Spinal cord (tissue), 10 donors: ENCODE measurements at places on chromosomes 6 and 20.

DNA sequence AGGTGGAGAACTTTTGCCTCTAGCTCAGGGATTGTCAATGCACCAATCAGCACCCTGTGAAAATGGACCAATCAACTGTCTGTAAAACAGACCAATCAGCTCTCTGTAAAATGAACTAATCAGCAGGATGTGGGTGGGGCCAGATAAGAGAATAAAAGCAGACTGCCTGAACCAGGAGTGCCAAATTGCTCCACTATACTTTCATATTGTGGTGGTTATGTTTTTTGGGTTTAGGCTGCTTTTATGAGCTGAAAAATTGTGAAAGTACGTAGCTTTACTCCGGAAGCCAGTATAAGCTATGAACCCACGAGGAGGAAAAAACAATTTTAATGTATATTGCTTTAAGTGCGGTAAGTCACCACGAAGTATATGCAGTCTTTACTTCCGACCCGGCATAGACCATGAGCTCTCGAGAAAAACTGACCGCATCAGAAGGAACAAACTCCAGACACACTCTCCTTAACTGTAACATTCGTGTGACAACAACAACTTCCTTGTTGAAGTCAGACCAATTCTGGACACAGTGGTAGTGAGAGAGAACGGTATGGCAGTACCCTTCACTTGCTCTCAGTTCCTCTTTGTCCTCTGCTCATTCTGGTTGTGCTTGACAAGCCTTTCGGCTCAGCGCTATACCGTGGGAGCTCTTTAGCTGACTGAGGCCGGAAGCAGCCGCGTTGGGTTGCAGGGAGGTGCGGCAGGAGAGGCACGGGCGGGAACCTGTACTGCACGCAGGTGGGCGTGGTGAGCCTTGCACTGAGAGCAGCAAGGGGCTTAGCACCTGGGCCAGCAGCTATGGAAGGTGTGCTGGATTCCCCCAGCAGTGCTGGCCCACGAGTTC, 81.9 kb upstream of the E2F3 start:
- no peak for DNase-seq

DNA sequence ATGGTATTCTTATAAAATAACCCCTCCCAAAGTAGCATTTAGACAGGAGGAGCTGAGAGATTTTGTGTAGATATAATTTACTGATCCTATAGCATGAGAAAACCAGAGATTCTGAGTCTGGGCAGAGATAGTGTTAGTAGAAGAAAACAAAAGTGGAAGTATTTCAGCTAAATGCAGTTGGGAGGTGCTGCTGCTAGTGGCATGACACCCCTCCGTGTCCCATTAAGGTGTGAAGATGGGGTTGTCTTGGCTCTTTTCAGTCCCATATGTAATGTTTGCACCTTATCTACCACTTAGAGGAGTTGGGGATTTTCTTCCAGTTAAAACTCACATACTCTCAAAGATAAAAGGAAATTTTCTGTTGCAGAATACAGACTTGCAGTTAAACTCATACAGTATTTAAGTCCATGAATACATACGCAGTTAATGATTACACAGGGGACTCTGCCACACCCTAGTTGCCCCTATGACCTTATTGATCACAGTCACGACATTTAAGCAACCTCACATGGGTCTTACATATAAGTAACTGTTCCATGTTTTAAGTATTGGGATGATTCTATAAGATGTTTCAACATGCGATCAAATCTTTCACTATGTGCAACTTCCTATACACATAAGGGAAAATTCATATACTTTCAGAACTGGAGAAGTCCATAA, 11.5 kb downstream of the TAAR2 start:
- DNase-seq: no peak

DNA sequence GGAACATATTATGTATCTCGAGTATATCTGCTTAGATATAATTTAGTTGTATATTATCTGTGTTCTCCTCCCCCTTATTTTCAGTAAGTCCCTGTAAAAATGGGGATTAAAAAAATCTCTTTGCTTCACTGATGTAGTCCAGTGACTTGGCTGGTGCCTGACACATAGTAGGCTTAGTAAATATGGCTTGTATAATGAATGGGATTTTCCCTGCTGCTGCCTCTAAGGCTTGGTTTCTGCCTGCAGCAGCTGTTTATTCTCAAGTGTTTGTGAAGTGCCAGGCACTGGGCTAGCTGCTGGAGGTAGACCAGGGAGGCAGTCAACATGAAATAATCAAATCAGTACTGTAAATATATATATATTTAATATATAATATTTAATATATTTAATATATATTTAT, 1.6 kb upstream of the ZFP64 start:
- DNase-seq: no peak

DNA sequence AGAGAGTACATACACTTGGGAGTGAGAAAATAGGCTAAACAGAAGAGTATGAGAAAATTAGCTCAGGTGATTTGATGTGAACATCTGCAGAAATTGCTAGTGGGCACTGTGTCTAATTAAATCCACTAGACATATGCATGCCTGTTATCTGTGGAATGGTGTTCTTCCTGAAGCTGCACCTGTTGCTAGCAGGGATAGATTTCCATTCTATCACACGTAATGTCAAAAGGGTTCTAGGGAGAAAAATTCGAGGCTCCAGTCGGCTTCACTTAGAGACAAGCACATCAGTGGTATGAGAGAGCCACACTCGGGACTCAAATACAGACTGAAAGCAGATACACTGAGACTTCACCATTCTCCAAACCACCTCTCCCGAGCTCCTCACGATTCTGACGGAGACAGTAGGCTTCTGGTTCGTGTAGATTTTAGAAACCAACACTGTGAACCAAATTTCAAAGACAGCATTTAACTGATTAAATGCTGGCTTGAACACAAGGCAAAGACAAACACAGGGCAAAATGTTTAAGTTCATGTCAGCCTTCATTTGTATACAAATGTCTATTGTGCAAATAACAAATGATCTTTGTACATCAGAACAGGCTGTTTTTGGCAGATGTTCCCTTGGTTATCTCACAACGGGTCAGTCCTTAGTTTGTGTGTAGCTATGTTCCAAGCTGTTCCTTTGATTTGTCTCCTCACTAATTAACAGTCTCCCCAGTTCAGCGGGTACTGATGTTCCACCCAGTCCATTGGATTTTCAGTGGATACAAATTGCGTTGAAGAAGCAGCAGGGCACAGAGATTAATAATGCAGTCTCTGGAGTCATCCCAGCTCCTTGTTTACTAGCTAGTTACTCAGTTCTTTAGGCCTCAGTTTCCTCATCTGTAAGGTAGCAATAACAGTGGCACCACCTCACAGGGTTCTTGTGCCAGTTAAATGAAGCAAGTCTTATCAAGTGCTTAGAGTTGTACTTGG, 131.0 kb upstream of the IFNGR1 start:
- no peak for DNase-seq

DNA sequence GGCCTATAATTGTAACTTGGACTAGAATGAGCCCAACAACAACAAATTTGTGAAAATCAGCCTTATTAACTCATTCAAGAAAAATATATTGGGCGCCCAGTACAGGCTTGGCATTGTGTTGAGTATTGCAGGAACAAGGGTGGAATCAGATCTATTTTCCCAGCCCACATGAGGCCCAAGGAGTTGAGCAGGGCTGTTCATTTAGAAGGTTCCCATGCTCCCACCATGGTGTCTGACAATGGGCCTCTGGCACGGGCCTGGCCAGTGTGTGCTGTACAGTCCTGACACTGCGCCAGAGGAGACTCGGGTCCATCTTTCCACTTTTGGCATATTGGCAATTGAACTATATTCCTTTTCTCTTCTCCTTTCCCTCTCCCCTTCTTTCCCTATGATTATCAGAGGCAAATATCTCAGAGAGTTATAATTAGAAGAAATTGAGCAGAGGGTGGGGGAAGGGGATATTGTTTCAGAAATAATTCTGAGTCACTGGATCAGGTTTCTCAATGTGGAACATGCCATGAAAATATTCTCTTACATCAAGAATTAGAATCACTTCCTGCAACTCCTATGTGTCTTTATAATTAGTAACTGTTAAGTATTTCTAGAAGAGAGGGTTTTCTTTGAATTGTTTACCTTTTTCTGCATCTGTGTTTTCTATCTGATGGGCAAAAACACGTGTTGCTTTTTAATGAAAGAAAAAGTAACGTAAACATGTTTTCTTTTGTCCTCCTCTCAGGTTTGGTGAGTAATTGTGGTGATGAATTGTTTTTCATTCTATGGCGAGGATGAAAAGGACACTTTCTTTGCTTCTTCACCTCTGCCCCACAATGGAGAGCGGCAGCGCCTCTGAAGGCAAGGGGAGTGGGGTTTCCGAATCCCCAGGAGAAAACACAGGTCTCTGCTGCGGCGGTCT, 209.4 kb downstream of the FOXA2 start:
- no peak for DNase-seq

DNA sequence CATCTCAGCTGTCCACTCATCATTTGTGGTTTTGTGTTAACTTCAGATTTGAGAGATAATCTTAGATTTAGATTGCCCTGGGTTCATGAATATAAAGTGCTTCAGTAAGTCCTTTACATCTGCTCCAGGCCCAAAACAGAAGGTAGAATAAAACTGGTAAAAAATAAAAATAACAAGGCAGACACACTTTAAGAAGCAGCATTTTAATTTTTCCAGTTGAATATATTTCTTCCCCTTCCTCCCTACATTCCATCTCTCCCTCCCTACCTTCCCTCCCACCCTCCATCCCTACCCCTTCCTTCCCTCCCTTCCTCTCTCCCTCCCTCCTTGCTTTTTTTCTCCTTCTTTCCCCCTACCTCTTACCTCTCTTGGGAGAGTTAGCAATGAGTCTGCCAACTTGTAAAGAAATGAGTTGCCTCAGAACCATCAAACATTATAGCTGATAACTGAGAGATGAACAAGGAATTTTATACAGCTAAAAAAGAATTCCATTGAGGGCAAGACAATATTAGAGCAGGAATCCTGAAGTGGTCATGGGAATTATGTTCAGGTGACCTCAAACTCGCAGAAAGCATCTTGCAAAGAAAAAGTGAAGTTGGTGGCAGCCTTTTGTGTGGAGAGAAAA, 145.0 kb upstream of the SOX4 start:
- DNase-seq: no peak

DNA sequence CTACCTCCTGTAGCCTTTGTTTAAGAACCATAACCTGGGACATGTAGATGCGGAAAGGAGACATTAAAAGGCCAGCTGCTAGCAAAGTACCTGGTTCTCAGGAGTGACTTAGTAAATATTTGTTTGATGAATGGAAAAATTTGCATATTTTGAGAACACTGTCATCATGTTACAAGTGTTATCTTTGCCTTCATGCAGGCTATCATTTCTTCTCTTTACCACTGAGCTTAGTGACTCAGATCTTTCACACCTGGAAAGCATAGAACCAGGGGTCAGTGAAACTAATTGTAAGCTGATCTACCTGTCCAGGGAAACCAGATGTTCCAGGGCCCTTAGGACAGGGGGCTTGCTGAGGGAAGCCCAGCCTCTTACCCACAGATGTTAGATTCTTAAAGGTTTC, 5.4 kb downstream of the ZFP57 start:
- no peak for DNase-seq

DNA sequence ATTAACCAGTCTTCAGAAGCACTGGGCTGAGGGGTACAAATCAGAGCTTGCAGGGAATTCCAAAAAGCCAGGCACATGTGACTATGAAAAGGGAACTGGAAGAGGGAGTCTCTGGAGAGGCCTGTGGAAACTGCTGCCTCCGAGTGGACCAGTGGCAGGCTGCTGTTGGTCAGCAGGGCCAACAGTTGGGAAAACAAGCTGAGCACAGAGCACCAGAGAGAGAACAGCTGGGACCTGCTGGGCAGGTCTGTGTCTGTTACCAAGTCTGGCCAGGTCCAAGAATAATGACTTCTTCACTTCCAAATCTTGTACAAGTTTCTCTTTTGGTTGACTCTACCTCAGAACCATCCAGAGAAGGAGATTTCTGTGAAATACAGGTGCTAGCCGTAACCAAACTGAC, 81.4 kb downstream of the LIN28B start:
- DNase-seq: no peak

- DNase-seq: no peak
Observed at GRCh38 chr20:53750827-53751619, 157.4 kb upstream of the ZNF217 start.

DNA sequence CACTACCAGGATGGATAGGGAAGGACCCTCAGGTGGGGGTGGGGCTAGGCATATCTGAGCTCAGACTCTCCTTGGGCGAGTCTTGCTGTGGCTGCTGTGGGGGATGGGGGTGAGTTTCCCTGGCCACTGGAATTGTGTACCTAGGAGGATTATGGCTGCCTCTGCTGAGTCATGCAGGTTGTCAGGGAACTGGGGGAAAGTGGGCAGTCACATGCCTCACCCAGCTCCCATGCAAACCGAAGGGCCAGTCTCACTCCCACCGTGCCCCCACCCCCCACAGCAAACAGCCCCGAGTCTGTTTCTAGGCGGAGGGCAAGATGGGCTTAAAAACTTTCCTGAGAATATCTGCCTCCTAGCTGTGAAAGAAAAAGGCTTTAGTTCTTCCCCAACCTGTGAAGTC, 210.3 kb upstream of the FERMT1 start:
- DNase-seq: no peak

GRCh38 chr6:96760153-96760687, 77.1 kb downstream of the GPR63 start:
- DNase-seq: no peak

DNA sequence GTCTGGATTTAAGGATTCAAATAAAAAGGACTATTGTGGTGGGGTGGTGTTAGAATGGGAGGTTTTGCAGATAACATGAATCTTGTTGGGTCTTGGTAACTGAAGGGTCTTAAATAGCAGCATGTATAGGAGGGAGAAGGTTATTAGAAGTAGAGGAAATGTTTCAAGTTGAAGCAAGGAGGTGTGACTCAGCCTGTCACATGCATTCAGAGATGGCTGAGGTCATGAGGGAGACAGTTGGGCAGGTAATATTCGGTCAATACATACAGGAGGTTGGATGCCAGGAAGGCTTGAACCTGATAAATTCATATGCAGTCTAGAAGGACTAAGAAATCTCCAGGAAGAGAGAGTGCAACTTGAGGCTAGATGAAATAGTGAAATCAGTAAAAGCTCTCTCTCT, 6.1 kb downstream of the KLHL31 start:
- DNase-seq: no peak

GRCh38 chr20:48984575-48985219, 61.4 kb upstream of the CSE1L start:
- no peak for DNase-seq

DNA sequence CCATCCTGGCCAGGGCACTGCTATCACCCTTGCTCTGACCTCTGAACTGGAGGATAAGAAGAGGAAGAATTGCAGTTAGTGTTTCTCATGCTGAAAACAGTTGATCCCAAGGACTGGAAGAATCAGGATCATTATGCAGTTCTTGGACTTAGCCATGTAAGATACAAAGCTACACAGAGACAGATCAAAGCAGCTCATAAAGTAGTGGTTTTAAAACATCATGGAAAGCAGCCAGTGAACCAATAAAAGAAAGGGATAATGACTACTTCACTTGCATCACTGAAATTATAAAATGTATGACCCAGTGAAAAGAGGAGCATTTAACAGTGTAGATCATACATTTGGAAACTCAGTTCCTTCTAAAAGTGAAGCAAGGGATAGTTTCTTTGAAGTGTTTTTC, 47.7 kb downstream of the DNAH8 start:
- no peak for DNase-seq
